NCI-H146 (cell line): ENCODE measurements at places on chromosomes 13 and 19.

- no peak for DNase-seq
Measured at GRCh38 chr13:98352226-98352625, 175.2 kb upstream of the RNF113B start.

GRCh38 chr13:21076253-21076652 lies 14.9 kb upstream of the LATS2 start:
- DNase-seq: no peak

GRCh38 chr19:55146705-55147273 lies 2.2 kb downstream of the TNNT1 start:
- peak; percentile 90 for DNase-seq

- peak; percentile 21 for DNase-seq
Measured at GRCh38 chr19:11570039-11570462, 7.4 kb downstream of the ACP5 start.

GRCh38 chr19:57382806-57383488 lies 6.7 kb upstream of the ZNF548 start:
- no peak for DNase-seq

- no peak for DNase-seq
Measured at GRCh38 chr13:99481366-99481765, 19.9 kb upstream of the TM9SF2 start.

DNA sequence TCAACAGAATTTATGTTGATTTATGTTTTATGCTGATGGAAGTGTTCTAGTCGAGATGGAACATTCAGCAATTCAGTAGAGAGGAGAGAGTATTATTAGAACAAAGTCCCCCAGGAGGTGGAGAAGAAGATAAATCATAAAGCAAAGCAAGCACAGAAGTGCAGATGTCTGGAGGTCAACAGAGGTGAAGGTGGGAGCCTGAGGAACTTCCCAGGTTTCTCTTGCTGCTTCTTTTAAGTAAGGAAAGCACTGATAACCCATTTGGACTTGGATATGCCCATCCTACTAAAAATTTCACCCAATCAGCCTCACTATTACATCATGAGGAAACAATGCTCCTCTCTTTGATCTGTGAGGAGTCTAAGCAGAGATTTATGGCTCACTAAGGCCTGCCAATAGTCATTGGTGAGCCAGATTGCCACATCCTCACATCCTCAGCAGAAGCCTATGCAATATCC lies 98.8 kb downstream of the EPSTI1 start:
- DNase-seq: no peak

DNA sequence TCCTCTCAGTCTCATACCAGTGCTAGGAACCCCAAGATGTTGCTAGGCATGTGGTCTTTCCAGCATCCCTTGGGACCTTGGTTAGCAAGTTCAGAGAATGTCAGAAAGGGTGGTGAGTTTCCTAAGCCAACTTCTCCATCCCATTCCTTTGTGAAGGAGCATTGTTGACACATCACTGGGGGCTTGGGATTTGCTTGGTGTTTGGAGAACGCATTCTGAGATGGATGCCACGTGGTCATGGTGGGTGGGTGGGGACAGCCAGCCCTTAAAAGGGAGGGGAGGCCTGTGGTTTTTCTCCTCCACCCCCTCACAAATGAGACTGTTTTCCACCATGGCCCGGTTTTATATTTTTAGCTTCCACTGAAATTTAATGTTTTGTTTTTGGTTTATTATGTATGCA lies 83.3 kb upstream of the ZNF536 start:
- no peak for DNase-seq

DNA sequence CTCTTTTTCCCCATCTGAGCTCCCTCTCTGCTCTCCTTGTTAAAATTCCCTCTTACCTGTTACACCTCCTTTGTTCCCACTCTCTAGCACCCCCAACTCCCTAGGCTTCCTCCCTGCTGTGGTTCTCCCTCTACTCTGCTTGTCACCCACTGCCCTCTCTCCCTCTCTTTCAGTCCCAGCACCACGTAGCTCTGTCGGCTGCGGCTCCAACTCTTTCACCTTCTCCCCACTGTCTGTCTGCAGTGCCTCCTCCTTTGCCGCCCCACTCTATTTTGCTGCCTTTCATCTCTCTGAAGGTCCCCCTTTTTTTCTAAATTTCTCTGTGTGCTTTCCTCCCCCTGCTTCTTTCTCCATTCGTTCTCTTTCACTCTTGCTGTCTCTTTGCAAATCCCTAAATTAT lies 1.1 kb downstream of the ZNF836 start:
- no peak for DNase-seq

DNA sequence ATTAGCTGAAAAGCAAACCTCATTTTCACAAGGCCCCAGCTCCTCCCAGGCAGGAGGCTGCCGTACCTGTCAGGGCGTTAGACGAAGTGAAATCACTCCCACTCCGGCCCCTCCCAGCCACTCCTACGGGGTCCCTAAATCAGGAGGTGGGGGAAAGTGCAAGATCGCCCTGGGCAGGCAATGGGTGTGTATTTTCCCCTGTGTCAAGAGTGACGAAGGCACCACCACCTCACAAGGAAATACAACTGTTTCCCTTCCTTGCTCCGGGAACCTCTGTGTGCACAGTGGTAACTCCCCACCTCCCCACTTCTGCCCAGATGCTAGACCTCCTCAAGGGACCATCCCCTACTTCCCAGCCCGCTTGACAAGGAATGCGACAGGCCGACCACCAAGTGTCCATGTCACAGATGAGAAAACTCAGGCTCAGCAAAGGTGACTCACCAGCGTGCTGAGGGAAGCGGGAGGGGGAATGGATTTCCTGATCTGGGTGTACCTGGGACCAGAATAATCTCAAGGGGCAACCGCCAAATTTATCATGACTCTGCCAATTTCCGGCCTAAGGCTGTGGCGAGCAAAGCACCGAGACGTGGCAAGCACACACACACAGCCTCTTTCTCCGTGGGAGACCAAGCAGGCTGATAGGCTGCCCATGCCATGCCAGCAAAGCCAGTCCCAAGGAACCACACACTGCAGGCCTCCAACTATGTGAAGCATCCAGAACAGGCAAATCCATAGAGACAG lies 7.3 kb downstream of the PPP6R1 start:
- DNase-seq: no peak

DNA sequence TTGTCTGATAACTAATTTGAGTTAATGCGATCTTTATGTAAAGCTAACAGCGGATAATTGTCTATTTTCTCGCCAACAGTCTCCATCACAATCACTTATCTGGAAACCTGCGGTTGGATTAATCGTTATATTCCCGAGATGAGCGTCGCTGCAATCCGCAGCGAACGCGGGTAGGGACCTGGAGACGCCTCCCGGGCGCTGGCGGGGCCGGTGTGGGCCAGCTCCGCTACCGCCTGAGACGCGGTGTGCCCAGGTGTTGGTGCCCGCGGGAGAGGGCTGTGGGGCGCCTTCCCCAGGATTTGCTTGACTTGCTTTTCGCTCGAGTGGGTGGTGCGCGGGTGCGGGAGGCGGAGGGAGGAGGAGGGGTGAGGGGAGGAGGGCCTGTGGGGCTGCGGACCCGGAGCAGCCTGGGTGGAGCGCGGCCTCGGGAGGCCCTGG lies 38.3 kb downstream of the SOX1 start:
- DNase-seq: no peak

DNA sequence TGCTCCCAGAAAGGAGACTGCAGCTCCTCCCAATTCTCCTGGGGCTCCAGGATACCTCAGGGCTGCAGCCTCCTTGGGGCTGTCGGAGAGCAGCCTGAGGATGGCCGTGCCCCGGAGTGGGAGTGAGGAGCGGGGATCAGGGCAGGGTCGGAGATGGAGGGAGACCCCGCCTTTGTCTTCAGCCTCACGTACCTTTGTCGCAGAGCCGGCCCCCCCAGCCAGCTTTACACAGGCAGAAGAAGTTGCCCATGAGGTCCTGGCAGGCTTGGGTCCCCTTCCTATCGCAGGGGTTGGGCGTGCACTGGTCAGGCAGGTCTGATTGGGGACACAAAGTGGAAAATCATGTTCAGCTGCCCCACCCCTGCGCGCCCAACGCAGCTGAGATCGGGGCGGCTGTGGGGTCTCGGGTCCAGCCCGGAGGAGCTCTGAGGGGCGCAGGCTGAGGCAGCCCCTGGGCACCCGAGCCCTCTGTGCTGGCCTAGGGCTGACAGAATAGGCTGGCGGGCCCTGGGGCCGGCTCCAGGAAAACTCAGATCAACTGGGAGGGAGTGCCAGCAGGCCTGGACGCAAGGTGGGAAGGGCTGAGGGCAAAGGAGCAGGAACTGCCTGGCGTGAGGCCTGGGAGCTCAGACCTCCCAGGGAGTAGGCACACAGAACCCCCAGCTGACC lies 24.2 kb downstream of the GAS6 start:
- no peak for DNase-seq

- DNase-seq: no peak
Measured at GRCh38 chr19:12766051-12766521, 9.3 kb downstream of the HOOK2 start.

DNA sequence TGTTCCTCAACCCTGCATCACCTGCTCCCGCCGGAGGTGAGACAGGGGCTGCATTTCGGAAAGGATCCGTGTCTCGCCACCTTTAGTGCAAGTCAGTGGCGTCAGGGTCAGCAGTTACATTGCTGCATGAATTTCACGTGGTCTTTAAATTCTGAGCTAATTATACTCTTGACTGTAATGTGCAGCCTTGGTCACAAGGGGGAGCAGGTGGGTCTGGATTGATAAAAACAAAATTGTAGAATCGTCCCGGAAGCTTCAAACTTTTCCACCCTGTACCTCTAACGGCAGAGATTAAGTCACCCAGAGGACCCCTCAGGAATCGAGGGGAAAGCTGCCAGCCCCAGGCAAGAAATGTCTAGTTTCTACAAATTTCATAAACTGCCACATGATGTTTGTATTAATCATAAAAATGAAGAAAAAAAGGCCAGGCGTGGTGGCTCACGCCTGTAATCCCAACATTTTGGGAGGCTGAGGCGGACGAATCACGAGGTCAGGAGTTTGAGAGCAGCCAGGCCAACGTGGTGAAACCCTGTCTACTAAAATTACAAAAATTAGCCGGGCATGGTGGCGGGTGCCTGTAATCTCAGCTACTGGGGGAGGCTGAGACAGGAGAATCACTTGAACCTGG lies 20.2 kb downstream of the BBC3 start:
- DNase-seq: peak; percentile 74

GRCh38 chr13:113526466-113527220 lies 36.1 kb upstream of the DCUN1D2 start:
- peak; percentile 94 for DNase-seq

DNA sequence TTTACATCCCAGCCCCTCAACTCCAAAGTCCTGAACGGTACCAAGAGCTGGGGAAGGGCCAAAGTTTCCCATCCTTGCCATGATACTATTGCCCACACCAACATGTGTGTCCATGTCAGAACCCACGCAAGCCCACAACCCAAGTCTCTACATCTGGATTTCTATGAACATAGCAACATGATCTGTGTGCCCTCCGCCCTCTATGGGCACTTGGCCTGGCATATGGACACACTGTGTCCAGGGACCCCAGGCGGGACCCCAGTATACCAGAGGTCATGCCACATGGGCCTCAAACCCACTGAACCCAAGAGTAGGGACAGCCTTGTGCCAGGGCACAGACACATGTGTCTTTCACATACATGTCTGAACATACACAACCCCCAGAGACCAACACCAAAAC lies 2.0 kb downstream of the LRFN1 start:
- DNase-seq: no peak

- DNase-seq: no peak
Measured at GRCh38 chr19:29121684-29122083, 91.3 kb downstream of the UQCRFS1 start.

DNA sequence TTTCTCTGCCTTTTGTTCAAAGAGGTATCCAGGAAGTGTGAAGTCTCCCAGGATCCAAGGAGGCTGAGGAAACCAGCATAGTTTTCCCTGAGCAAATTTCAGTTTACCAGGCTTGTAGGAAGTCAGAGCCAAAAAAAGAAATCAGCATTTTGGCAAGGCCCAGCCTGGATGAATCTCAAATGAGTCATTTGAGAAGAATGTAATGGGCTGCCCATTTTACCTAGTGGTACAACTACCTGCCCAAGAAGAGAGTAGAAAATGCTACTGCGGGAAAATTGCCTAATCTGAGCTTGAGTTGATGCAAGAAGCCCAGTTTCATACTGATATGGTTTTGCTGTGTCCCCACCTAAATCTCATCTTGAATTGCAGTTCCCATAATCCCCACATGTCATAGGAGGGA lies 284.1 kb upstream of the ZNF507 start:
- DNase-seq: no peak

DNA sequence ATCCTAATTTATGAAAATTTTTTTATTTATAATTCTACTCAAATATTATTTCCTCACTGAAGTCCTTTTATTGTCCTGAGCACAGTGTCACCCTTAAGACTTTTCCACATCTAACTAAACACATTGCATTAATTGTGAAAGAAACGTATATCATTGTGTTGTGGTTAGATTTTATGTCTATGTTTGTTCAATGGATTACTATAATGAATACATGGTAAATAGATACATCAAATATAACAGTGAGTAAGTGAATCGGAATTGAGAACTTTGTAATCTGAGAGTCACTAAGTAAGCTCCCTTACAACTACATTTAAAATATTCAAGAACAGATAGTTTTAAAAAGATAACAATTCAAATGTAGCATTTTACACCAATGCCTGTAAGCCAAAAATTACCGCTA lies 417.6 kb upstream of the PCDH20 start:
- DNase-seq: no peak

GRCh38 chr13:46687810-46688209 lies 109.2 kb downstream of the ESD start:
- DNase-seq: peak; percentile 77

GRCh38 chr13:99044764-99045163 lies 66.9 kb upstream of the DOCK9 start:
- no peak for DNase-seq

DNA sequence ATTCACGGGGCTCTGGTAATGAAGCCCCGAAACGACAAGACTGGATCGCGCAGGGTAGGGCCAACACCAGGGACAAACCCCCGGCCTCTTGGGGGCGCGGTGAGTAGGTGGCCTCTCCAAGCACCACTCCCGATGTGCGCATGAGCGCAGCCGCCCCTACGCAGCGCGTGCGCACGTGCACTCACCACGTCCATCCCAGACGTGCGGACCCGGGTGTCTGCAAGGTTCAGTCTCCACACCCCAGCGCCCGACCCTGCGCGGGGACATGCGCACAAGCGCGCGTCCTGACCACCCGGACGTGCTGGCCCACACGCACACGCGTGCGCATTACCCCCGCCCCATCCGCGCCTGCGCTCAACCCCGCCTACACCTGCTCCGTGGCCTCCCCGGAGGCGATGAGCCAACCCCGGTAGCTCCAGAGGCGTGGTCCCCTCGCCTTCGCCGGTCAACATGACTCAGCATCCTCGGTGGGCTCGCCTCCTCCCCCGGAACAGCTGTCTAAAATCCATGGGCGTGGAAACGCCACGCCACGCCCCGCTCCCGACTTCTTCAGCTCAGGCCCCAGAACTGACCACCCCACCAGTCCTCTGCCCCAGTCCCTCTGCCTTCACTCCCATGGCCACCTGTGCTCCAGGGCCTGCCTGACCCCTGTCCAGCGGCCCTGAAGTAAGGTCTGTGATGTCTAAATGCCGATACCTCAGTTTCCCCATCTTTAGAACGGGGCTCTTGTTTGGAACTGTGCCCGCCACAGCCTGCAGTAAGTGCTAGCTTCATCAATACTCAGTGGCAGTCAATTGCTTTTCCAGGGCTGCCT lies 5.6 kb upstream of the GPI start:
- peak; percentile 99 for DNase-seq

- peak; percentile 75 for DNase-seq
Measured at GRCh38 chr13:42594481-42595252, 20.7 kb downstream of the TNFSF11 start.

- no peak for DNase-seq
Measured at GRCh38 chr13:67259208-67259607, 29.1 kb upstream of the PCDH9 start.

GRCh38 chr19:5504114-5504513 lies 48.9 kb downstream of the ZNRF4 start:
- DNase-seq: no peak
